ENCODE measurements at places on chromosomes 3 and 15.
A peak's percentile ranks its signal among the peaks of the same experiment; 100 is the strongest.

DNA sequence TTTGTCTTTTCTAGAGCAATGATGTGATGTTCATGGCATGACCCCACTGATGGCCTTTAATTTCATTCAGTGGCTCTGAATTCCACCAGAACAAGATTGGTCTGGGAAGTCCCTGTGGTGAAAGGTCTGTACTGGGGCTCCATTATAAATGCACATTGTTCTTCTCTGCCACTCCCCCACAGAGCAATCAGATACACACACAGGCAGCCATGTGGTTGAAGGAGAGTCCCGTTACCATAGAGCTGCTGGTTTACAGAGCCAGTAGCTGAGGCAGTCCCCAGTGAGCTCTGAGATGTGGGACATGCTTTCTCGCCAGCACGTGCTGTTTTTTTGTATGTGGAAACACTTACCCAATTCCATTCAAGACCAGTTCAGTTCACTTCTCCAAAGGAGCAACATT lies 172.7 kb upstream of the TRIM42 start:
- peak; percentile 66 for DNase-seq

- DNase-seq, result no peak
Measured at GRCh38 chr3:49512781-49513355, 41.4 kb upstream of the BSN start.

DNA sequence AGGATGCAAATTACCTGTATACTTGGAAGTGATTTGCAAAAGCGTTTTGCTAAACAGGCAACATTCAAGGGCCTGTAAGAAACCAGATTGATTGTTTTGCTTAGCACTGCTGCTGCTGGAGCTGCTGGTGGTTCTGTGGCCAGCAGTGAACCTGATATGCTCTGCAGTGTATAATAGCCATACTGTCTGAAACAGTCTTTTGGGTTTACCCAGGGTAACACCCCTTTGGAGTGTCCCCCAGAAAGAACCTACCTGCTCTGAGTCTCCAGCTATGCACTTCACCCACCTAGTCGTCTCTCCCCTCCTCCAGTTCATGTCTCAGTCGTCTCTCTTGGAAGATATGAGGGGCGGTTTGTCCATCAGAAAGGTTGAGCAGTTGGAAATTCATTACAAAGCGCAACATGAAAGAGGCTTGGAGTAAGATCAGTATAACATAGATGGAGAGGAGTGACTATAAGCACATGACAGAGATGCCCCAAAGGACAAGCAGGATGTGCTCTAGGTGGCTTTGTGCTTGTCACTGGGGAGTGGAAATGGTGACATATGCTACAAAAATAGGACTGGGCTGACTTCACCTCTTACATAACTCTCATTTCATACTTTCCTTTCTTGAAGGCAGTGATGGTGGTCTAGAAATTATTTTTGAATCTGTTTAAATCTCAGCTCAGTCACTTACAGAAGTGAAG lies 3.8 kb downstream of the MKRN2 start:
- DNase-seq, result no peak

GRCh38 chr3:46301122-46301835 lies 52.6 kb upstream of the CCR2 start:
- DNase-seq, result no peak

- DNase-seq, result no peak
Measured at GRCh38 chr15:93372208-93372864, 283.3 kb upstream of the RGMA start.

GRCh38 chr15:70160803-70161565 lies 63.3 kb upstream of the TLE3 start:
- DNase-seq, result no peak

DNA sequence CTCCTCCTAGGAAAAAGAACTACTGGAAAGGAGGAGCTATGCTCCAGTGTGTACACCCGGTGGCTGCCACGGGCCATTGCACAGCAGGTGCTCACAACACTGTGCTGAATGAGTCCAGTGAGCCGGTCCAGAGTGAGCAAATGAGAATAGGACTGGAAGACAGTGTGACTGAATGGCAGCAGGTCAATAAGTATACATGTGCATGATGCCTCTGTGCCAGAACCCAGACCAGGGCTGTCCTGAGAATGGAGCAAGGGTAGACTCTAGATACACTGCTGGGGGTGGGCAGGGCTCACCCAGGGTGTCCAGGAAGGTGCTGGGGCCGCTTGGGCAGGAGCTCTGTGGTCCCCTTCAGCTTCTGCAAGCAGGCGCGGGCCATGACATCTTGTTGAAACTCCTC lies 8.3 kb downstream of the POLG start:
- DNase-seq, result no peak

DNA sequence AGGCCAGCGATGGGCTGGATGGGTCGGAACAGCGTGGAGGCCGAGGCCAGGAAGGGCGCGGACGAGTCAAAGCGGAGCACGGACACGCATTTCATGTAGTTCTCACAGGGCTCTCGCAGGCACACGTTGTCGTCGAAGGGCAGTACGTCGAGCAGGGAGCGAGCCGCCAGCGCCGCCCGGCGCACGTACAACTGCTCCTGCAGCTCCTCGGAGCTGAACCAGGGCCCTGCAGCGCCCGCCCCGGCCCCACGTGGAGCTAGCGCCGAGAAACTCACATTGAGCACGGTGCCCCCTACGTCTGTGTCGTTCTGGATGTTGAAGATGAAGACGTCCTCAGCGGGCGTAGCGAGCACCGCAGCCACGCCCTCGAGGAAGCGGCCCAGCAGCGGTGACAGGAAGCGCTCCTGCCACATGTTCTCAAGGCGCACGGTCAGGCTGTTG lies 5.8 kb downstream of the CELSR3 start:
- no peak for DNase-seq

DNA sequence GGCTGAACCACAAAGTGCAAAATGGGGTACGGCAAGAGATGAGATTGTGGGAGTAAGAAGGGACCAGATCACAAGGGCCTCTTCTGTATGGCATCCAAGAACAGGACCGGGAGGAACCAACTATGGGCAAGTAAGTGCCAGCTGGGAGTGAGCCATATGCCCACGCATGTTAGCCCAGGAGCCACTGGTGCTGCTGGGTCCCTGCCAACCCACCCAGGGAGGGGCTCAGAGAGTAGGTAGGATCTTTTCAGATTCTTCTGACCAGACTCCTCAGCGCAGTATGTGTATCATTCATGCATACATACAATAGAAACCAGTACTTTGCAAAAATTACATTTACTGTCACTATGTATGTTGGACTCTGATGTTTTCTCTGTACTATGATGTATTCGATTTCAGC lies 54.0 kb downstream of the RAB11A start:
- no peak for DNase-seq

- DNase-seq, result no peak
Measured at GRCh38 chr3:57691411-57692132, 1.3 kb downstream of the DENND6A start.

GRCh38 chr15:88250826-88251225 lies 5.7 kb downstream of the NTRK3 start:
- DNase-seq, result no peak

DNA sequence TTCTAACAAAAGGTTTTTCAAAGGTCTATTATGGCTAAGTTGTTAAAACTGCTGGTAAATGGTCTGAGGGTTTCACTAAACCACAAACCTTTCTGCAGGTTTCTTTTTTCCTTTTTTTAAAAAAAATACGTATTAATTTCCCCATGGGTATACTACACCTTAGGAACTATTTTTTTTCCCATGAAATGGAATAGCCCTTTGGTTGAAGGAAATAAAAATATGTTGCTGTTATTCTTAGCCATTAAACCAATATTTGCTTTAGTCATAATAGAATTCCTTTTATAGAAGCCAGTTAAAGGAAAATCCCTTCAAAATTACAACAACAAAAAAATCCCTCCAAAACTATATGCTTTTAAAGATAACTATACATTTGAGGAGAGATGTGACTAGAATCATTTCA lies 1303.3 kb downstream of the ROBO2 start:
- no peak for DNase-seq

DNA sequence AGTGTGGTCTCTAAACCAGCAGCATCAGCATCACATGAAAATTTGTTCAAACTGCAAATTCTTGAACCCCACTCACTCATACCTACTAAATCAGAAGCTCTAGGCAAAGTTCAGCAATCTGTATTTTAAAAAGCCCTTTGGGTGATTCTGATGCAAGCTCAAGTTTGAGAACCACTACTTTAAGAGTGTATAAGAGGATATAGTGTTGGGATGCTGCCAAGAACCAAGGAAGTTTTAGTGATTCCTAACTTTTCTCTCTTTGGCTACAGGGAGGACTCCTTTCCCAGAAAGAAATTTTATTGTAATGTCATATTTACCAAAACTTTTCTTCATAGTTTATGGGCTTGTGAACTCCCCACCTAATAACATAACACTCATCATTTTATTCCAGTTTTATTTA lies 422.2 kb downstream of the TBC1D5 start:
- DNase-seq, result no peak

All from astrocyte of the hippocampus (primary cell).